ENCODE measurements at places on chromosomes 1 and 21.

DNA sequence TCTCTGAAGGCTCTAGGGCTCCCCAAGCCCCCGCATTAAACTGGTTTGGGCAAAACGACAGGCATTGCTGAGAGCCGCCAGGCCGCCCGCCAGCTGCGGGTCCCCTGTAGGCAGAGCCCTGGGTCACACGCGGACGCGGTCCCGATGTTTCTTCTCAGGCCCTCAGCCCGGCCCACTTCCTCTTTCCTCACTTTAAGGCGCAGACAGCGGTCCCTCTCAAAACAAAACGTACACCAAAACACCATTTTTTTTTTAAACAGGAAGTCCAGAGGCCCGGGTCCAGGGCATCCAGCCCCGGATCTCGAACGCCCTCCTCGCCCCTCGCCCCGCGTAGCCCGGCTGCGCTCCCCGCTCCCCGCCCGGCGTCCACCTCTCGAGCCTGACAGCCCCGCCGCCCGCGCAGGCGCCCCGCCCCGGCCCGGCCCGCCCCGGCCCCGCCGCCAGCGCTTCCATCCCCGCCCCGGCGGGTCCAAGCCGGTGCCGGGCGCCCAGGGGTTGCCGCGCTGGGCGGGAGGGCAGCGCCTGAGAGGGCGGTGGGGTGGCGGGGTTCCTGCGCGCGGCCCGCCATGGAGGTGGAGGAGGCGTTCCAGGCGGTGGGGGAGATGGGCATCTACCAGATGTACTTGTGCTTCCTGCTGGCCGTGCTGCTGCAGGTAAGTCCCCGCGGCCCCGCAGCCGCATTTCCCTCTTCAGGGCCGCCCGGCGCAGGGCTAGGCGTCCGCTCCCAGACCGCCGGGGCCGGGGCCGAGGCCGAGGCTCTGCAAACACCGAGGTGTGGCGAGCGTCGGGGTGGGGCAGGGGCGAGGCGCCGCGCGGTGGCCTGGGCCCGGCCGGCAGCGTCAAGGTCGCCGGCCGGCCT, at the start of gene SLC22A15:
Gene SLC22A15 (plus strand): TSS at position 452 of the 859 bp plus-strand sequence. CDS start 115 bp downstream, at position 567.
- no peak for DNase-seq

GRCh38 chr1:5312862-5313261, 658.5 kb downstream of the AJAP1 start:
- DNase-seq = no peak

DNA sequence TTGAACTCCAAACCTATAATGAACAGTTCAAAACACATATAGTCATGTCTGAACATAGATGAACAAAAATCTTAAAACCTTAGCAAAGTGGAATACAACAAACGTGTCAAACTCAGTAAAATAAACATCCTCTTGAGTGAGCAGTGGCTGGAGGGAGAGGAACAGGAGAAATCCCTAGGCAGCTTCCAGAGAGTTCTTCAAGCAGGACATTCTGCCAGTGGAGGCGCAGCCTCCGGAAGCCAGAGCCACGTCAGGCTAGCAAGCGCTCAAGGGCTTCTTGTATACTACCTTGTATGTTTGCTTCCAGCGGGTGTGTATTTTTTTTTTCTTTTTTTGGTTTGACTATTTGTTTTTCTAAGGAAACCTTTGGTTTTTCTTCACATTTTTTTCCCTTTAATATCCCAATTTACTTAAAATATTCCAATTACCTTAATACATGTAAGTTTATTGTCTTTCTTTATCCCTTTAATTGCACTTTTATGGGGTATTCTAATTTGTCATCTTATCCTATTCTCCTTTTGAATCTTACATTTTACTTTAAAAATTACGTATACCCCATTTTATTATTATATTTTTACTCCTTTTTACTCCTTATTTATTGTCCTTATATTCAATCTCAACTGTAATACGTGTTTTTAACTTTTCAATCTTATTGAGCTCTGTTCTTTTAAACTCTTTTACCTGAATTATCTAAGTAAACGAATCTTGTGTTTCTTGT, 42.0 kb downstream of the COLGALT2 start:
- no peak for DNase-seq

DNA sequence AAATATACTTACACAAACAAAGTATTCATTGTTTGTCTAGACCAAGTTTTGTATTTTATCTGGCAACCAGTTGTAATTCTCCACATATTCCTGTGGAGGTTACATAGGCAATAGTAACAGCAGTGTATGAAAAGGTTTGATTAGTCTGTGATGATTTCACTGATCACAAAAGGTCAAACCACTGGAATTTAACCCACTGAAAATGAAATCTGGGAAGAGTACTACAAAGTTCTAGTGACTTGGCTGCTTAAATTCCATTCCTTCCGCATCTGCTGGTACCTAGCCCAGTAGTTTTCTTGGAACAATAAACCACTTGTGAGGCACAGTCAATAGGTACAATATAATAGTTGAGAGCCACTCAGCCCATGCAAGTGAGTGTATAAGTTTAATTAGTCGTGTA, 205.4 kb downstream of the NFIA start:
- no peak for DNase-seq
